DMS79 (cell line): ENCODE measurements at places on chromosomes 1 and 21.
A peak's percentile ranks its signal among the peaks of the same experiment; 100 is the strongest.

DNA sequence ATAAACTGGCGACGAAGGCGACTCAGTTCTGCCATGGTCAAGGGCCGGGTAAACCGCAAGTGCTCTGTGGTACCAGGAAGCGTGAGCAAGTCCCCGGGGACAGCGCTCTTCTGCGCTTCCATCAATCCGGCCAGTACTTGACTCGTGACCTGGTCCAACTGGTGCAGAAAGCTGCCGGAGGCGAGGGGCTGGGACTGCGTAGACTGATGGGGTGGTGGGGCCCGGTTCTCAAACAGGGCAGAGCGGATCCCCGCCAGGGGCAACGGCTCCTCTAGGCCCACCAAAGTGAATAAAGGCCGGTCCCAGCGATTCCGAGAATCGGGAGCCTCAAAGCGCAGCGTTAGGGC, 852 bp downstream of the KTI12 start:
- peak; percentile 28 for DNase-seq

DNA sequence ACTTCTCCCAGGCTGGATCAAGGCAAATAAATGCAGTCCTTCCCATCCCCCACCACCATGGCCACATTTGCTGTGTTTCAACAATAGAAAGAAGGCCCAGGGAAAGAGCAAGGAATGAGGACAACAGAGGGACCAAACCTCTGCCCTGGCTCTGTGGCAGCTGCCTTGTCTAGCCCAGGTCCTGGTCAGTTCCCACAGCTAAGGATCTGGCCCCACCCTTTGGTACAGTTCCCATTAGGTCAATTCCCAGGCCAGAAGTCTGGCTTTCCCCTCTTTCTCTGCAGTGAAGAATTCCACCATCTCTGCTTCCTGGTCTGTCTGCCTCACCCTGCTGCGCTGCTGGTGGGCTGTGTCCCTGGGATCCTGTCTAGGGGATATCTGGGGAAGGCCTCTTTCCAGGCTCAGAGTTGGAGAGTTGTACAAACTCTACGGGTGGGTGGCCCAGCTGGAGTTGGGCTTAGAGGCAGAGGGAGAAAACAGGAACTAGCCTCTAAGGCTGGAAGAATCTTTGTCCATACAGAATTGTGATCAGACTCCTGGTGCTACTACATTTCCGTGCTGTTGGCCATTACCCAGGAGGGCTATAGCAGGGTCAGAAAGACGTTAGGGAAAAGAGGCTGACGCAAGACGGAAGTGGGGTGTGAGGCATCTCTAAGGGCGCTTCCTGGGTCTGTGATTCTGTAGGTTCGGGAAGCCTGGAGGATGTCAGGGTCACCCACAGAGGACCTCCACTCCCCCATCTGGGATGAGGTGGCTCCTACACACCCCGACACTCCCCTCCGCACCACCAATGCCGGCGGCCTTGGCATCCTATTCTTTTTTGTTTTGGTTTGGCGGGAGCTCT, 953 bp upstream of the NDUFS2 start:
- DNase-seq = no peak

DNA sequence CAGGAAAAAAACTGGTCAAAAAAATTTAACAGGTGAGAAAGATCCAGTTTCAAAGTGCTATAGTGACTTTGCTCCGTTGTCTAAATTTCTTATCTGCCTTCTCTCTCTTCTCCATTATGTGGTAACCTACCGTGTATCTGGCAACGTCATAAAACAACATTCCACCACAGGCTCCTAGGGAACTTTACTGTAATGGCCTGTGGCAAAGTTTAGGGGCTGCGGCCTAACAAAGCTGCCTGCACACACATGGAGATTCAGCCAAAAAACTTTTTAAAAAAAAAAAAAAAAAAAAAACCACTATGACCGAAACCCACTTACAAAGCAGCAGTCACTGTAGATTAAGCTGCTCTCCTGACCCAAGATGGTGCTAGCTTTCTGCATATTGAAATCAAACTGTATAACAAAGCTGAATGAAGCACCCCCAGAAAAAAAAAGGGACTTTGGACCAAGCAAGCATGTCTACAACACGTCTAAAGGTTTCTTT, 202.6 kb downstream of the SLC45A1 start:
- DNase-seq = no peak

- DNase-seq = no peak
These were observed 9.5 kb downstream of the JAK1 start for GRCh38 chr1:64956733-64957441.

DNA sequence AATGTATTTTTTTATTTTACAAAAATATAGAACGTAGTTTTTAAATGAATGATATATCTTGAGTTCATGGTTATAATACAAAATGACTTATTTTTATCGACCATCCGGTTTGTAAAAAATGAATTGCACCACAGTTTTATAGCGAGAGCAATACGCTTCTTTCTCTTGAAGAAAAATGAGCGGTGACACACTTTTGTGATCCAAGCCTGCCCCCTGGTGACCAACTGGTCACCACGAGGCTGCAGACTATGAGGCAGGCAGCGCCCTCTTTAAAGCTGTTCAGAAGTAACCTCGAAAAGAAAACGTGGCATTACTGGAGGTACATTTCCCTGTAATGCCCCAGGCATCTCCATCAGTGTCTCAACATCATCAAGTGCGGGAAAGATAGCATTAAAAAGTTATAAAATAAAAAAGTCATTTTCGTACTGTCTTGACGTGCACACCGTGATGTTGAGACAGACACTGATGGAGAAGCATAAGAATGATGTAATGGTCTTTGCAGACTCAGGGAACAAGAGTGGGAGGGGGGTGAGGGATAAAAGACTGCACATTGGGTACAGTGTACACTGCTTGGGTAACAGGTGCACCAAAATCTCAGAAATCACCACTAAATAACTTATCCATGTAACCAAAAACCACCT, 734.2 kb upstream of the ADAMTS5 start:
- no peak for DNase-seq

GRCh38 chr1:208516780-208517179, 272.6 kb upstream of the PLXNA2 start:
- no peak for DNase-seq

DNA sequence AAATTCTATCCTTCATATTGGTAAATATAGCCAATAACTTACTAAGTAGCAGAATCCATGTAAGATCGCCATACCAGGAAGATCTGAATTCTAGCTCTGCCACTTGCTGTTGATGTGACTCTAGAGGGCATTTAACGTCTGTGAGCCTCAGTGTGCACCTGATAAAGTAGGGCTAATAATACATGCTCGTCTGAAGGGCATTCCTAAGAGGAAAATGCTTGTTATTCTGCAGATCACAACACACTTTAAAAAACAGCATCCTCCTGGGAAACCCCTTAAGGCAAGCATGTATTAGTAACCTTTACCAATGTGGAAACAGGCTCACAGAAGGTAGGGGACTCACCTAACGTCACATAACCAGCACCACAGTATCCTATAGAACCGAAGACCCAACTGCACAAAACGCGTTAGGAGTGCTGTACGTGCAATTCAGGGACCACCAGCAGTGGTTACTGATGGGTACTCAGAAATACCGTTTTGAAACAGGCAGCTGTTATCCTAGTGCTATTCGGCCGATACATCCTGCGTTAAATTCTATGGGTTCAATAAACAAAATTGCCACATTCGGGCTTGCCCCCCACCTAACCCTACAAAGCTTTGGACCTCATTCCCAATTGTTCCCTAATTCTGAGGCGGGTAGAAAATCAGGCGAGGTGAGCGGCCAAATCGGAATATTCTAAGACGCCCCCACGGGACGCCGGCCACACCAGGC, 758 bp downstream of the DEPDC1 start:
- no peak for DNase-seq

- no peak for DNase-seq
These were observed 57.7 kb upstream of the F3 start for GRCh38 chr1:94599095-94599813.

DNA sequence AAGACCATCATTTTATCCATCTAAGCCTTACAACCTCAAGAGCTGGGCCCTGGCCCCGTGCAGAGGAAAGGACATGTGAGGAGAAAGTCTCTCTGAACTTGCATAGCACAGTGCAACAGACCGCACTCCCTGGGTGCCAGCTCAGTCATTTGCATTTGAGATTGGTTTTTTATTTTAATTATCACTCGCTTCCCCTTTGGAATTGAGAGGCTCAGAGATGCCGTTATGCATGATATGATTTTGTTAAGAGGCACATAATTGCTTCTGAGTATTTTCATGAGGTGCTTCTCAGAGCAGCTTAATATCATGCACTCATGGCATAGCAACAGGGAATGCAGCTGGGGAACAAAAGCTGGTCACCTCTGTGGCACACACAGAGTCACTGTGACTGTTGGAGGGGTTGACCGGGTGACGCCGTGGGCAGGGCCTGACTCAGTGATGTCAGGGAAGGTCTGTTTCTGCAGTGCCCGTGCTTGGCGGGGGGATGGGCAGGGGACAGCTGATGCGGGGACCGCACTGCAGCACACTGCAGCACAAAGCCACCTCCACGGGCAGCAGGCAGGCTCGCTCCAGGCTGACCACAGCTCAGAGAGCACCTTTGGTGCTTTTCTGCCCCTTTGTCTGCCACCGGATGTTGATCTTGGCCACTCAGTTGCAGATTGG, 43.2 kb upstream of the VAMP3 start:
- DNase-seq = peak; percentile 88

DNA sequence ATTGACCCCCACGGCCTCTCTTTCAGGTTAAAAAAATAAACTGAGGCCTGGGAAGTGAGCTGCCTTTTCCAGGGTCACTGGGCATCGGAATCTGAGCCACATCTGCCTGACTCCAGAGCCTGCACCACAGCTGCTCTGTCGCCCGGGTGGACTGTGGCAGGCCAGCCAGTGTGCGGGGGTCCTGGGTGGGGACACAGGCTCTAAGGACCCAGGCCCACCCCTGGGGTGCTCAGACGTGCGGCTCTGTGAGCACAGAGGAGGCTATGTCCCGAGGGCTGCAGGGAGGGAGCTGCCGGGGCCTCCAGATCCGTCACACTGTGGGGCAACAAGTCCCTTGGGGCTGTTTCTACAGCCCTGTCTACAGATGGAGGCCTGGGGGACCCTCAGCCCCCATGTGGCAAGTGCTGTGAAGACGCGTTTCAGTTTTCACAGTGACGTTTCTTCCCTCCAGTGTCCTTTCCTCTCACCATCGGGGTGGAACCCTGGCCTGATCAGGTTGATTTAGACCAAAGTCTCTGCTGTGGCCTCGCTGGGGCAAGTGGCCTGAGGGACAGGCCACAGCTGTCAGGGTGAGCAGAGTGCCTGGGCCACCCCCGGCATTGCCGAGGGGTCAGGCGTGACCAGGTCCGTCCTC, 39.2 kb upstream of the ACTRT2 start:
- DNase-seq = no peak

- no peak for DNase-seq
These were observed 358.4 kb upstream of the SGIP1 start for GRCh38 chr1:66175581-66175980.

DNA sequence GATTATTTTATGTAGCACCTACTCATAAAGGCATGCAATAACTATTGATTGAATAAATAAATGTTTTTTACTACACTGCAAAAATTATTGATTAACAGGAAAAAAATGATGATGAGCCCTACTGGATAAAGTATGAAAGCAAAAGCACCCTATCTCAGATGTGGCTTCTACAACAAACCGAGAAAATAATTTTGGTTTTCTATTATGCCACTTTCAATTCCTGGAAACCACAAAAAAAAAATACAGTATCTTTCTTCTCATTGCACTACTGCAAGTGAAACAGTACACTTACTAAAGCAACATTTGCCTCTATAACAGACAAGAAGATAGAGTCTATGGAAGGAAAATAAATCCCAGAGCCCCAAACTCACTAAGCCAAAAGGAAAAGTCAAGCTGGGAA, 1882.4 kb downstream of the NCAM2 start:
- DNase-seq = no peak

- DNase-seq = no peak
These were observed 10.5 kb upstream of the SPEN start for GRCh38 chr1:15836772-15837669.
